ENCODE measurements at places on chromosomes 3 and 15.

GRCh38 chr3:44289882-44290462, 48.3 kb downstream of the TOPAZ1 start:
- no peak for DNase-seq

DNA sequence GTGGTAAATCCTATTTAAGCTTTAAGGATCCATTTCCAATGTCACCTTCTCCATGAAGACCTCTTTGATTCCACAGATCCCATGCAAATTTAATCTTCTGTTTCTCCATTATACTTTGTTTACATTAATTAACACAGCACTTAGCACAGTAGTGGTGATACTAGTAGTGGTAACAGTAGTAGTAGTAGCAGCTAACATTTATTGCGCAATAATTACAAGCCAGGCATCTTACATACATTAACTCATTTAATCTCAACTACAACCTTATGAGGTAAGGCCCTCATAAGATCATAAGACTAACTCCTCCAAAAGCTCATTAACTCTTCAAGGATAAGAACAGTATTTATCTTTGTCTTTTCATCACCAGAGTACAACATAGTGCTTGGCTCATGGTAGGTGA, 54.8 kb upstream of the FSIP1 start:
- DNase-seq: no peak

- DNase-seq: no peak
Measured at GRCh38 chr3:85977615-85978338, 1013.2 kb downstream of the VGLL3 start.

DNA sequence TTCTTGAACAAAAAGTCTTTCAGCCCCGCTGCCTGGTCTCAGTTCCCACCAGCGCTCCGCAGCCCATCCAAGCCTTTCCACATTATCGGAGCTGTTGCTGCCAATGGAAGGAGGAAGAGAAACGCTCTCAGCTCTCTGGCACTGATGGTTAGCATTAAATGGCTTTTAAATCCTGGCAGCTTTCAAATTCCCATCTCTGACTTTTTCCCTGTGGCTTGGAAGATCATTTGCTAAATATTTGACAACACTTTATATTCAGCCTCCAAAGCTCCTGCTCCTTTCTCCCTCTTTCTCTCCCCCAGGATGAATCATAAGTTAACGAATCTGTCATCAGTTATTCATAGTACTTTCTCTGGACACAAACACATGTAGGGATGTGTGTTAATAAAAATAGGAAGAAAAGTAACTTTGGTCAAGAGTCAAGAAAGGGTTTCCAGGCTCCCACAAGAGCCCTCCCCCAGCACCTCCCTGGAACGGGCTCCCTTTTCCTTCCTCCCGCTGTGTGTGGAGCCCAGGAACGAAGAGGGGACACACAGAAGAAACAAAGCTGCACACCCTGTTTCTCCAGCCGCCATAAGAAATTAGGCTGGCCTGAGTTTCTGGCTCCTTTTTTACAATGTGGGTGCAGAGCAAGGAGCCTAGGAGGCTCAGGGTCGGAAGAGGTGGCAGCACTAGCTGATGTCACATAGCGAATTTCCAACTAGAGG, 47.6 kb upstream of the TSEN2 start:
- no peak for DNase-seq

DNA sequence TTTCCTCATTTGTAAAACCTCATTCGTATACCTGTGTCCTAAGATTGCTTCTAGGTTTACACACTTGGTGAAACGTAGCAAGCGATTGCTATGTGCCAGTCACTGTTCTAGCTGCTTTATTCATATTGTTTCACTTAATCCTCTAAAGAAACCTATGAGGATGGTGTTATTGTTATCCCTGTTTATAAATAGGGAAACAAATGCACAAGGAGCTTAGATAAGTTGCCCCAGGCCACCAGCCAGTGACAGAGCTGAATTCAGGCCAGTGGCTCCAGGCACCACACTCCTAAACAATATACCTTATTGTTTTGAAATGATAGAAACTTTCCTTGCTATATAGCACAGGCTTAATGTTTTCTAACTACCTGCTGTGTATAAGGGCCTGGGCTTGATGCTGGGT, 44.0 kb downstream of the LPP start:
- DNase-seq: no peak

DNA sequence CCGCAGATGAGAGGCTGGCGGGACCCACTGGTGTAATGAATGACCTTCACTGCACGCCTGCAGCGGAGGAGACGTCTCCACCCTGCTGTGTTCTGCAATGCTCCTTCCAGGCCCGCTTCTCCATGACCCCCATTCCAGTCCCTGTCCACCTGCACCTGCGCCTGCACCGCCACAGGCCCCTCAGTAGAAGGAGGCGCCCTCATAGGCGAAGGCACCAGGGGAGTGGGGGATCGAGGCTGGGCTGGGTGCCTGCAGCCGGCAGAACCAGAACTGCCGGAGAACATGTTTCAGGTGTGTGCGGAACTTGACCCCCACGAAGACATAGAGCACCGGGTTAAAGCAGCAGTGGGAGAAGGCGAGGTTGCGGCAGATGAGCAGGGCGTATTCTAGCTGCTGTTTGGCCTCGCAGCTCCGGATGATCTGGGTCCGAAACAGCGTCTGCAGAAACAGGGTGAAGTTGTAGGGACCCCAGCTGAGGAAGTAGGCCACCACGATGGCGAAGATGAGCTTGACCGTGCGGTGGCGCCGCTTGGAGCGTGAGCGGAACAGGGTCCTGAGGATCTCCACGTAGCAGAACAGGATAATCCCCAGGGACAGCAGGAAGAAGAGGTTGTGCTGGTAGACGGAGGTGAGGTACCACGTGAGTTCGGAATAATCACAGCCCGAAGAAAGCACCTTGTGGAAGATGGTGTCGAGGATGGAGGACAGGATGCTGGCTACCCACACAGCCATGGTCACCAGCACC, 6.3 kb downstream of the XCR1 start:
- peak; percentile 16 for DNase-seq

DNA sequence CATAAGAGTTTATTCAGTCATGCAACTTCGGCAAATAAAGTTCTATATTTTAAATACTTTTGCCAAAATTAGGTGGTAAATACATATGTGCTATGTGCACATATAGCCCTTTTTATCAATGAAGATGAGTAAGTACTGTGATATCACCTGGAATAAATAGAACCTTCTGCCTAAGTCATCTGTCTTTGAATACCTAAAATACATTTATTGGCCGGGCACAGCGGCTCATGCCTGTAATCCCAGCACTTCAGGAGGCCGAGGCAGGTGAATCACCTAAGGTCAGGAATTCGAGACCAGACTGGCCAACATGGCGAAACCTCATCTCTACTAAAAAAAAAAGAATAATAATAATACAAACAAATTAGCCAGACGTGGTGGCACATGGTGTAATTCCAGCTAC, 73.8 kb upstream of the FLNB start:
- no peak for DNase-seq

DNA sequence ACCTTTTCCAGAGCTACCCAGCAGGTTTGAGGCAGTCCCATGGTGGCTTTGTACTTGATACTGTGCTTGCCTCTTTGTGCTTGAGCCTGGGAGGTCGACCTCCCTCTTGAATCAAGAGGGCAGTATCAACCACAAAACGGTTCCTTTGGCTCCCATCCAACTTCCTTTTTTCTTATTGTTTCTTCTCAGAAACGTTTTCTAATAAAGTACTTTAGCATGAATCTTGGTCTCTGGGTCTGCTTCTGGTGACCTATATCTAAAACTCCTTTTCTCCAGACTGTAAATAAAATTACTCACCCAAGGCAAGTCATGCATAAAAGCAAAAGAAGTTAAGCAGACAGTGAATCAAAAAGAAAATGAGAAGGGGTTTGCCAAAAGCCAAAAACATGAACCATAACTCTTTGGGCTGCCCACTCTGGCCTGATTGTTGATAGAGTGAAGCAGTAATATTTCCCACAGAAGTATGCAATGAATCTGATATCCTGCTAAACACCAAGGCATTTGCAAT, 112.2 kb upstream of the SLC4A7 start:
- DNase-seq: no peak

DNA sequence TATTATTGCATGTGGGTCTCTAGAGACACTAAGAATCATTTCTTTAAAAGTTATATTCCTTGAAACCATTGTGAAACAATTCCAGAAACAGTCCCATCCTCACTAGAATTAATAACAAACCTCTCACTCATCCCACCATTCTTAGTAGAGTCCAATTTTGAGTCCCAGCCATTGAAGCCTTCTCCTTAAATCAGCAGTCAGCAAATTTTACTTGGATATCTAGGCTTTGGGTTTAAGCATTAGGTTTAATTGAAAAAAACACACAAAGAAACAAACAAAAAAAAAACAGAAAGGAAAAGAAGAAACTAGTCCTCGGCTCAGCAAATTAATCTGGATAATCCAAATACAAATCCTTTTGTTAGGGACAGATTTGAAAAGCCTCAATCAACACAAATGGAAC, 109.3 kb downstream of the LRRC3B start:
- DNase-seq: no peak

GRCh38 chr15:51561271-51561670, 61.3 kb downstream of the DMXL2 start:
- no peak for DNase-seq

GRCh38 chr3:31645256-31645655, 112.5 kb downstream of the STT3B start:
- no peak for DNase-seq

- no peak for DNase-seq
Measured at GRCh38 chr15:80105595-80105994, 46.1 kb downstream of the ZFAND6 start.

DNA sequence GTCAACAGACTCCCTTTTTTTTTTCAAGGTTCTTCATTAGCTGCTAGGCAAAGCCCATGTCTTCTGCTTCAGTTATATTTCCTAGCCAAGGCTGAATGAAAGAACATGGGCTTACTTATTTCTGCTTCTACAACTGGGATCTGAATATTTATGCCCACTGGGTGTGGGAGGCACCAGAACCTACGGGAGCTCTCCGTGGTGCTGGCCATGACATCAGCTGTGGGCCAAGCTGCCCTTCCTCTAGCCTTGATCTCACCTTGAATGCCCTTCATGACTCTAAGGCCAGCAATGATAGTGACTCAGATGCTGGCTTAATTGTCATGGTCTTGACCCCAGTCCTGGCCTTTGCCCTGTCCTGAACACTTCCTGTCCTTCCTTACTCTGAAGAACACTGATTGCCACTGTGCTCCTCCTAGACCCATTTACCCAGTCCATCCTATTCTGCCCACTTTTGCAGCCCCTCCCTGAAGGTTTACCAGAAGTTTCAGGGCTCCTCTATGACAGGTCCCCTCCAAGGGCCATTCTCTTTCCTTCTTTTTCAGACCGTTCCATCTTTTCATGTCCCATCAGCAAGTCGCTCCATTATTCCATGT, 32.8 kb upstream of the PRR20G start:
- DNase-seq: no peak

DNA sequence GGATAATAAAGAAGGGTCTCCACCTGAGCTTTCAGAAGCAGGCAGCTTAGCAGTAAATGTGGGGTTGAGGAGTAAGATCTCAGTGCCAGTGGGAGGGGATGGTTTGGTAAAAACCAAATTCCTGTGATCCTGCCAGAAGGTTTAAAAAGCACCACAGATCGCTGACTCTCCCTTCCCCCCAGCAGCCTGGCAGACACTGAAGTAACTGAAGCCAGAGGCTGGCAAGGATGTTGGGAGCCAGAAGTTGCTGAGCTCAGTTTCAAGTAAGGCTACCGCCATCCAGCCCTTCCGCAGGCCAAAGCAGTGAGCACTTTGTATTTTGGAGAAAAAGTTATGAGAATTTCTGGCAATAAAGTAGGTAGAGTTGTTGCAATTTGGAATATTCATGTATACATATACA, 246.4 kb downstream of the ZNF621 start:
- DNase-seq: no peak

DNA sequence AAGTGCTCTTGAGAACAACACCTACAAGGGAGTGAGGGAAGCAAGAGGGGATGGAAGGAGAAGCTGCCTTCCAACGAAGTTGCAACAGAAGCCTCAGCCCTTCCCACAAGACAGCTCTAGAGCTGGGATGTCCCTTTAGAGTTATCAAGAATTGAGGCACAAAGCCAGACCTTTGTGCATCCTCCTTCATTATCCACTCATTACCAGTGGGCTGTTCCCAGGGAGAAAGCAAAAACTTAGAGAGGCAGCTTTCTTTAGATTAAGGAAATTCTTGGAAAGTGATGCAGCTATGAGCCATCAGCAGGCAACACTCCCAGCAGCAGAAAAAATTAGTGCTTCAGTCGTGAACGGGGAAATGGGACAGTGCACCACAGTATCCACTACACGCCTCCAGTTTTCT, 10.6 kb upstream of the CD96 start:
- DNase-seq: no peak

DNA sequence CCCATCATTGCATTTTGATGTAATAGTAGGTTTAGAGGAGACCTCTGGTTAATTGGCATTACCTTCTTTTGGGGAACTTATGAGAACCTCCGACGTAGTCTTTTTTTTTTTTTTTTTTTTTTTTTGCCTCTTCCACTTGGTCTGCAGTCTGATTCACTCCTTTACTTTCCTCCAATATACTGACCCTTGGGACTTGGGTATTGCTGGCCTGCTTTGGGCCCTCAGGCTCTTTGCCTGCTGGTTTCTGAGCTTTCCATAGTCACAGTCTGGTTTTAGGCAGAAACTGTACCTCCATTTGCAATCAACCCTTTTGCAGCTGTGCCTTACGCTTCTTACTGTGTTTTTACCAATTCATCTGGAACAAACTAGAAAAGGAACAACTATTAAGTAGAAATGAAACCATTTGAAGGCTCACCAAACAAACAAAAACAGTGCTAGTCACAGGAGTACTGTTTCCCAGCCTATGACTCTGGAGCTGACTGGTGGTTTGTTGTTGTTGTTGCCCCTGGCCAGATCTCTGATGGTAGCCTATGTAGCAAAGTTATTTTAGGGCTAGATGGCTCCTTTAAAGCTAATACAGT, 272.8 kb downstream of the BBX start:
- no peak for DNase-seq

DNA sequence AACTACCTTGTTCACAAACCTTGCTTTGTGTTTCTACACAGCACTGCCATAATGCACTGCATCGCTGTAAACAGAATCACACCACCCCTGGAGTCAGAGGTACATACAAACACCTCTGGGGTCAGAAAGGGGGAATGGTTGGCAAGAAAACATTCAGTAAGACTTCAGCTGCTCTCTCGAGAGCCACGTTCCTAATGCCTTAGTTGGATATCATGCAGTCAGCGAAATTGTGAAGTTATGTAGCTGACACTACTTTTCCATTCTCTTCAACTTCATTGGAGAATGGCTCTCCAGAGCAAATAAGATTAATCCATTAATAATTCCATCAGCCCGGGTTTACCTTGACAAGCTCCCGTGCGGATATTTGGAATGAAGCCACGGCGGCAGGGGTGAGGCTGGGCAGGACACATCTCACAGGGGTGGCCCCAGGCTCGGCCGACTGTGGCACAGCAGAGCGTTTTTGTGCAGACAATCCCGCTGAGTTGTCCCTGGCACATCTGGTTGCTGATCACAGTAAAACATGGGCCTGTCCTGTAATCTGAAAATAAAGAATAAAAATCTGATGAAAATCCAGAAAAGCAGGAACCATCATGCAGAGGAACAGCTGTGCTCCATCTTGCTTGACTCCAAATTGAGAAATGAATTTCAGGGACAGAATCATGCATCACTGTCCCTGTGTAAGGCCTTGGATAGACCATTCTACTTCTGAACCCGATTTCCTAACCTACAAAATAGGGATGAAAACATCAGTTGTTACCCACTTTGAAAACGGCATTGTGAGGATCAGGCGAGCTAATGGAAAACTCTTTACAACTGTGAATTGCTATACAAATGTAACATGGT, 108.0 kb downstream of the FBN1 start:
- DNase-seq: no peak

GRCh38 chr3:32592696-32593353, 22.2 kb upstream of the DYNC1LI1 start:
- no peak for DNase-seq

GRCh38 chr3:11481556-11481955, 162.2 kb downstream of the VGLL4 start:
- DNase-seq: no peak
